ENCODE measurements at places on chromosomes 5 and 9. TPM values are rescaled to one million over a fixed set of nuclear protein-coding genes. Genes with fewer than 3 reads are reported as not detected.

The CDHR2 gene
- total RNA-seq = not detected

- no peak for DNase-seq
- H3K4me1 ChIP-seq = no peaks in the 10 kb centered on the region
- no peak overlapping the region for H3K4me3 ChIP-seq
- no peaks in the 10 kb centered on the region for H3K27me3 ChIP-seq
These were observed 30.6 kb upstream of the IL33 start for GRCh38 chr9:6184749-6185645.

- H3K27ac ChIP-seq = no peak overlapping the region
- no peak overlapping the region for H3K4me3 ChIP-seq
- H3K27me3 ChIP-seq = no peaks in the 10 kb centered on the region
- H3K36me3 ChIP-seq = no peaks in the 10 kb centered on the region
These were observed 16.8 kb downstream of the CLINT1 start for GRCh38 chr5:157842185-157842584.

DNA sequence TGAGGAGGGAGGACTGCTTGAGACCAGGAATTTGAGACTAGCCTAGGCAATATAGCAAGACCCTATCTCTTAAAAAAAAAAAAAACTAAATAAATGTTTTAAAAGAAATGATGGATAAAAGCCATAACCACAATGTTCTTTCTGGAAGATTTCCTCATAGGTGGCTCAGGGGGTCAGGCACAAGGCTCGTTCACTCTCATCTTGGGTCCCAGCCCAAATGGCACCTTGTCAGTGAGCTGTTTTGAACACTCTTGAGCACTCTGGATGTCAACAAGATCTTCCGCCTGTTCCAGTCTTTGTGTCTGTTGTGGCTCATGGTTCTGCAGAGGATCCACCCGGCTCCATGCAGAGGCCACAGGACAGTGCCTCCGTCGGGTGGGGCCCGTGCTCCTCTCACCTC is 35.7 kb upstream of the LMX1B start:
- H3K36me3 ChIP-seq = no peaks in the 10 kb centered on the region
- no peak for DNase-seq
- no peaks in the 10 kb centered on the region for H3K27me3 ChIP-seq
- H3K27ac ChIP-seq = no peak overlapping the region

The FBXL7 gene
- total RNA-seq = 25.2 TPM

The NR4A3 gene
- total RNA-seq = 9.0 TPM

The PDE6A gene
- 0.05 TPM for total RNA-seq

All from ovary (tissue), 10 donors.